ENCODE measurements at places on chromosomes 7 and 10.

DNA sequence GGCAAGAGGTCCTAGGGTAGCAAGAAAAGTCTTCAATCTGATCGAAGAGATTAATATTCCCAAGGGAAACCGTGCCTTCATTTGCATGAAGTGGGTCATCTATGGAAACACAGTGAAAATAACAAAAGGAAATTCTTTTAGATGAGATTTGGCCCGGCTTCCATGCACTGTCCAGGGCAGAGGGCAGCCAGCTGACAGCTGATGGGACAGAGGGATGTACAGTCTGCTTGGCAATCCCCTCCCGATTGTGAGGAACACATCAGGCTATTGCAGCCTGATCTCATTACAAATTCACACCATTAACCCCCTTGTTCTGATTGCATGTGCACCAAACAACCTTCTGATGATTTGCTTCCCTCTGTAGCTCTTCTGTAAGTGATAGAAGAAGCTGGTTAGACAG is 105.3 kb downstream of the FRMD4A start:
- no peak for DNase-seq

DNA sequence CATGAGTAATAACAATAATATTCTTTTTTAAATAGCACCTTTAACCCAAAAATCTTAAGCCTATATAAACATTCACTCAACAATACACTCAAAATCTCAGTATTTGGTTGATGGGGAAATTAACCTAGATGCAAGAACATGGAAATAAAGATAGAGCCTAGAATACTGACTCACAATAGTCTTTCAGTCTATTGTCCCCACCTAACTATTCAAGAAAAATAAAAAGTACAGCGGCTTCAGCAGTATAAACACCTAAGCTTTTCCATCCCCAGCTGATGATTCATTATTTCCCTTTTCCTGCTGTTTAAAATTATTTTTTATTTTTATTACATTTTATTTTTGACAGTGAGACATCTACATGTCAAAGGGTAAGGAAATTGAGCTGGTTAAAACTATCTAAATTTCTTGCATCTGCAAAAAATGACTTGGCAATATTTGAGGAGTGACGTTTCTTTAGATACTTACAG is 201.4 kb downstream of the FZD1 start:
- DNase-seq = no peak

DNA sequence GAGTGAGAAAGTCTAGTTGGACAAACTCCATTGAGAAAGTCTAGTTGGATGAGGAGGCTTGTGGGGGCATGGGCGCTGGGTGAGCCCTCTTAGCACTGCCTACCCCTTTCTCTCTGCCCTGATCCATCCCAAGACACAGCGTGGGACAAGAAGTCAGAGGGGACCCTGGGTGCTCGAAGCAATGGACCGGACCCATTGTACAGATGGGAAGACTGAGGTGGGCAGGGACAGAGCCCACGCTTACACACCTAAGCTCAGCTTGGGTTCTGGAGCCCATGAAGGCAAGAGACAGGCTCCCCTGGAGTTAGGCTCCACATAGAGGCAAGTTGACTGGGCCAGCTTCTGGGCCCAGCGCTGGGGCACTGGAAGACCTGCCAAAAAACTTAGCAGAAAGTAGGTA is 126.8 kb upstream of the TNRC18 start:
- no peak for DNase-seq

GRCh38 chr7:128404886-128405470 is 4.8 kb downstream of the IMPDH1 start:
- no peak for DNase-seq

GRCh38 chr10:43683451-43684291 is 35.0 kb upstream of the ZNF32 start:
- DNase-seq = peak; percentile 7

DNA sequence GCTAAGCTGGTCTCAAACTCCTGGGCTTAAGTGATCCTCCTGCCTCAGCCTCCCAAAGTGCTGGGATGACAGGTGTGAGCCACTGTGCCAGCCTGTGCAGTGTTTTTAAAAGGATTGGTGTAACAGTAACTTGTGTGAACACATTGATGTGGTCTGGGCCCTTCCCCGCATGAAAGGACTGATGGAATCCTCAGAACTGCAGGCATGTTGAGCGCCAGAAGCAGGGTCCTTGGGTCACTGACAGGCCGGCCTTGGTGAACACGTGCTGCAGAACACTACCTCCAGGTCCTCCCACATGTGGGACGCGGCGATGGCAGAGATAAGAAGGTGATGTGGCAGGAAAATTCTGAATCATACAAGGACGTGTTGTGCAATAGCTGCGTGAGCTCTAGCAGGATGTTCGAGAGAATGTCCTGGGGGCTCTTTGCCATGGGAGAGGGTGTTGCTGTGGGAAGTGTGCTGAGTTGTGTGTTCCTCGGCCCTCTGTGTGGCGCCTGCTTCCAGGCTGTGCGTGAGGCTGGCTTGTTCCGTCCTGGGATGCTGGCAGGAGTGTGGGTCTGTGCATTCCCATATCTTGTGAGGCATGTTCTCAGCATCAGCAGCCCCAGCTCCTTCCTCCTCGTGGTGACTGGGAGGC is 68.2 kb downstream of the DNAJB6 start:
- DNase-seq = no peak

- DNase-seq = no peak
Measured at GRCh38 chr10:132710036-132710686, 75.8 kb downstream of the NKX6-2 start.

- no peak for DNase-seq
Measured at GRCh38 chr10:90023950-90024349, 322.6 kb downstream of the KIF20B start.

GRCh38 chr7:79452495-79453265 is 787 bp downstream of the MAGI2 start:
- no peak for DNase-seq

DNA sequence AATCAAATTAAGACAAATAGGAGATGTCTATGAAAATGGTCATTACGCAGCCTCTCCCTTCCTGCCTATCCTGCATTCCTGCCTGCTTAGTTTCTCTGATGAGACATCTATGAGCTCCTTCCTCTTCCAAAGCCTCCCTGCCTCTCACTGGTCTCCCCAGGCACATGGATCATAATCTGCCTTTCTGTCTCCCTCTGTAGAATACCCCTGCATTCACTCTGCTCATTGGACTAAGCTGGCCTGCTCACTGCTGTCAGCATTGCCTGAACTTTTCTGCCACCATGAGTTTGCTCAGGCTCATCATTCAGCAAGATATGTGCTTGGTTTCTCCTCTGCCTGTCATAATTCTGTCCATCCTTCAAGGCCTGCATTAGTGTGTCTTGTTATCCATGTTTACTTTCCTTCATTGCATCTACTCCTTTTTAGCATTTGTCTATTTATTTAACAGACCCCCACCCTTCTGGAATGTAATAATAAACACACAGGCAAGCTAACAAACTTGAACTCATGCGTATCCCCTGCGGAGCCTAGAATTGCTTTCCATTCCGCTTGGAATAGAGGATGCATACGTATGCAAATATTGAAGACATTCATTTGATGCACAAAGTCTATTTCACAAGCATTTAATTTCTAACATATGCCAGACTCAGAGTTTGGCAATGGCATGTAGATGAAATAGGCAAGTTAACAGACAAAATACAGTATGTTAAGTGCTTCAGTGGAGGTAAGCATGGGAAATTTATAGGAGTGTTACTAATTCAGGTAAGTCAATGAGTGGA is 88.3 kb downstream of the PTPRZ1 start:
- DNase-seq = no peak

DNA sequence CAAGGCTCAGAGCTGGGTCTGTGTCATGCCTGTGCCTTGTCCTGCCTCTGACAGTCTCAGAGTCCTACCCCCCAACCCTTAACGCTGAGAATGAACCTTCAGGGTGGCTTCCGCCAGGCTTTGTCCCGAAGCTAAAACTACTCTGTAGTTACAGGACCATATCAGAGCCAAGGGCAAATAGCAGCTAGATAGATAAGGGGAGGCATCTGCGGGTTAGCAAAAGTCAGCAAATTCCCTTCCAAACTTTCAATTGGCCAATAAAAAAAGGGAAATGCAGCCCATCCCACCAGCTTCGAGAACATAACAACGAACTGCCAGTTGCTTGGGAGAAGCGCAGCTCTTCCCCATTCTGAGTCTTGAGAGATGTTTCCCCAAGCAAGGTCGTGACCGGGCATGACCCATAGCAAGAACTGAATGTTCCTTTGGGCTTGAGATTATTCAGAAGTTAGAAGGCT is 17.7 kb downstream of the CCL24 start:
- peak; percentile 86 for DNase-seq

DNA sequence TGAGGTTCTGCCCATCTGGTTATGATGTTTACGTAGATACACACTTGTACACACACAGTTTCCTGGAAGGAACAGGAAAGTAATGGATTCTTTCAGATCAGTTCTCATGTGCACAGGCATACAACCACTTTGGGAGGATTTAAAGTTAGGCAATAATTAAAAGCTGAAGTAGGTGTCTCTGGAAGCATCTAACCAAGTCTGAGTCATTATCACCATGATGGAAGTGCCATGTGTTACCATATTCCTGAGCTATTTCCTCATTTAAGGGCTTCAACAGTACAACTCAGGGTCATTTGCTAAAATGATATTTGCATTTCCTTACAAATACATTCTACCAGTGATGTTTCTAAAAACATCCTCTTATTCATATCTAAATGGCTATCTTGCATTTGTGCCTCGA is 41.4 kb upstream of the BET1 start:
- DNase-seq = peak; percentile 82

DNA sequence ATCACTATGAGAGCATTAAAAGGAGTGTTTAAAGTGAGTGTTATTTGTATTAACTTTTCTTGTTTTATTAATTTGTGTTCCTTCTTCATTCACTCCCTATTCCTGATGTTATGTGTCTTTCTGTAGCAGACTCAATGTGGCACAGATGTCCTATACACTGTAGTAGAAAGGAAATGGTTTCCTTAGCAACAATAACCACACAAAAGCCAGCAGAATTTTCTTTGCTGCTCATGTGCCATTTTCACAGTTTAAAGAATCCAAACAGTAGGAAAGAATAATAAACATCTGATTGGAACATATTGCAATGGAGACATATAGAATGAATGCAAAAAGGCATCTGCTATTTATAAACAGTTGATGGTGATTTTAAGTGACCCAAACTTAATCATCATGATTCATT is 763.6 kb downstream of the PHTF2 start:
- no peak for DNase-seq

GRCh38 chr10:130062976-130063375 is 47.7 kb downstream of the C10orf143 start:
- no peak for DNase-seq

- DNase-seq = no peak
Measured at GRCh38 chr7:113828581-113828980, 90.2 kb downstream of the PPP1R3A start.

GRCh38 chr10:60878224-60878623 is 65.8 kb downstream of the RHOBTB1 start:
- DNase-seq = peak; percentile 47

DNA sequence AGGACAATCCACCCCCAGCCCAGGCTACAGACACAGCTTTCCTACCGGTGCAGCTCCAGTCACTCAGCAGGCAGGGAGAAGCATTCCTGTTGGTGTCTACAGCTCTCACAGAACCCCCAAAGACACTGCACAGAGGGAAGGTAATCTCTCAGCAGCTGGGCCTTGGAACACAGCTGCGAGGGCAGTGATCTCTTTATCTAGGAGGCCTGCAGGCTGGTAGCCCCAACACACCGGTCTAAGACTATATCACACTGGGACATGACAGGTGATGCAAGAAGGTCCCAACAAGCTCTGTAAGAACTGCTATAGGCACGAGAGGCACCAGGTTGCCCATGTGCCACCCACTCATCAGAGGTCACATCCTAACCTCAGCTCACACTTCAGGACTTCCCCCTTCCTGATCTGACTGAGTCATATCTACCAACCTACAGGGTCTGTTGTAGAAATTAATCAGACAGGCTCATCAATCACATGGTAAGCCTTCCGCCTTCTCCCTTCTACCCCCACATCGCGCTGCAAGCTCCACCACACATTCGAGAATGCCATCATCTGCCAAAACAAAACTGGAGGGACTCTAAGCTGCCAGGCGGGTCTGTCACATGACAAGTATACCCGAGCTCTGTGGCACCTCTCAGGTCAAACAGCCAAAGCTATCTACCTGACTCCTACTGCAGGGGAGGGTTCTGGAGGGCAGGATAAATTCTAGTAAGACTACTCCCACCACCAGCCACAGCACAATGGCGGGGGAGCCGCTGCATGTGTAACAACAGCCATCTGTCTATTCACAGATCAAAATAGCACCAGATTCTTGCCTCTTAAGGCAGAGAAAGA is 26.1 kb downstream of the FAM53B start:
- DNase-seq = peak; percentile 95

DNA sequence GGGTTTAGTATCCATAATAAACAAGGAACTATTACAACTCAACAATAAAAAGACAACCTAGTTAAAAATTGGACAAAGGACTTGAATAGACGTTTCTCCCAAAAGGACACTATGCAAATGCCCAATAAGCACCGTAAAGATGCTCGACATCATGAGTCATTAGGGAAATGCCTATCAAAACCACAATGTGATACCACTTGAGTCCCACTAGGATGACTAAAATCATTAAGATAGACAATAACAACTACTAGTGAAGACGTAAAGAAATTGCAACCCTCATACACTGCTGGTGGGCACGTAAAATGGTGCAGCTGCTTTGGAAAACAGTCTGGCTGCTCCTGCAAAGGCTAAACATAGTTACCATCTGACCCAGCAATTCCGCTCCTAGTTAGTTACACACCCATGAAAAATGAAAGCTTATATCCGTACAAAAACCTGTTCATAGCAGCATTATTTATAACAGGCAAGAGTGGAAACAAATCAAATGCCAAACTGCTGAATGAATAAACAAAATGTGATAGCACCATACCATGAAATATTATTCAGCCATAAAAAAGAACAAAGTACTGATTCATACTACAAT is 17.3 kb downstream of the CCDC3 start:
- no peak for DNase-seq

DNA sequence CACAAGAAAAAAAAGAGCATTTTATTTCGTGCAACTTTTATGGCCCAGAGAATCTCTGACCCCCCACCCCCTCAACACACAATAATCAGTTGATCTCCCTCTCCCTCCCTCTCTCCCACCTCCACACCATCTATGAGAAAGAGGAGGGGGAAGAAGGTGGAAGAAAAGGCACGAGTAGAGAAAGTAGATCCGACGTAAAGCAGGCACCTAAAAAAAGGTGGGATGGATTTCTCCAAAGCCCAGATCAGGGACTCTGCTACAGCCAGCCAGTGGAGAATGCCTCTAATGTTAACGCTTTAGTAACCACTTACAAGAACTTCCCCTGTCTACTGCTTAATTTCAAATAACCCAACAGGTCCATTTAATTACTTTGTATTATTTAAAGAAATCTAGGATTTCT is 24.4 kb downstream of the KMT2C start:
- no peak for DNase-seq

DNA sequence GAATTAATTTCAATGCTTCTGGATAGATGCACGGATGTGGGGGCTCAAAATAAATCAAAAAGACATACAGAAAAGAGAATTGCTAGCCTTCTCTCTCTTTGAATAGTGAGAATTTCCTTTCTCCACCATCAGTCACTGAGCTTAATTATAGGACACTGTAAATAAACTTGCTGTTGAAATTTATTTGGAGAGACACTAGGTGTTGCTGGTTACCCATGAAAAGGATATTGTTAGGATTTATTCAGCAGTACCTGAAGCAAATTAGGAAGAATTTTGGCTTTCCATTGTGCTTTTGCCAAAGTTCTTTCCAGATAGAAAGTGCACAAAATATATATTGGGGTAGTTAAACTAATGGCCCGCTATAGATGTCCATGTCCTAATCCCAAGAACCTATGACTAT is 27.6 kb downstream of the GCC1 start:
- DNase-seq = no peak
